ENCODE measurements at places on chromosomes 11 and 22. TPM values are rescaled to one million over a fixed set of nuclear protein-coding genes. Genes with fewer than 3 reads are reported as not detected.

- no peak for DNase-seq
Observed at GRCh38 chr11:58707767-58708166, 24.0 kb downstream of the GLYAT start.

Gene PRRG4
- total RNA-seq = 5.1 TPM

GRCh38 chr11:17154409-17155159 lies 53.2 kb downstream of the PIK3C2A start:
- DNase-seq = no peak

DNA sequence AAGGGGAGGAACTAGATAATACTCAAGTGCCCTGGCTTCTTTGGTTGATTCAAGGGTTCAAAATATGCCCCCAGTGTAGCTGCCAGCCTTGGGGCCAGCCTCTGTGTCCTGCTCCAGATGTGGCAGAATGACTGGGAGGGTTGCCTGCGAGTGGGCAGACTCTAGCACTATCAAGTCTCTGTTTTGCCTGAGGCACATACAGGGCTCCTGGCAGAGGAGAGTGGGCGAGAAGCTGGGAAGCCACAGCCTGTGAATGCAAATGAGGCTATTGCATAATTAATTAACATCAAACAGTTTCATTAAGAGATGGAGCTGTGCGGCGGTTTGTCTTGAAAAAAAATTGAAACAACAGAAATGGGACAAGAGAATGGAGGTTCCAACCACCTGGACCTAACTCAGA lies 50.8 kb downstream of the BUD13 start:
- DNase-seq = no peak

Gene LAYN
- total RNA-seq = 25.6 TPM

Gene COX8A
- 469 TPM for total RNA-seq

DNA sequence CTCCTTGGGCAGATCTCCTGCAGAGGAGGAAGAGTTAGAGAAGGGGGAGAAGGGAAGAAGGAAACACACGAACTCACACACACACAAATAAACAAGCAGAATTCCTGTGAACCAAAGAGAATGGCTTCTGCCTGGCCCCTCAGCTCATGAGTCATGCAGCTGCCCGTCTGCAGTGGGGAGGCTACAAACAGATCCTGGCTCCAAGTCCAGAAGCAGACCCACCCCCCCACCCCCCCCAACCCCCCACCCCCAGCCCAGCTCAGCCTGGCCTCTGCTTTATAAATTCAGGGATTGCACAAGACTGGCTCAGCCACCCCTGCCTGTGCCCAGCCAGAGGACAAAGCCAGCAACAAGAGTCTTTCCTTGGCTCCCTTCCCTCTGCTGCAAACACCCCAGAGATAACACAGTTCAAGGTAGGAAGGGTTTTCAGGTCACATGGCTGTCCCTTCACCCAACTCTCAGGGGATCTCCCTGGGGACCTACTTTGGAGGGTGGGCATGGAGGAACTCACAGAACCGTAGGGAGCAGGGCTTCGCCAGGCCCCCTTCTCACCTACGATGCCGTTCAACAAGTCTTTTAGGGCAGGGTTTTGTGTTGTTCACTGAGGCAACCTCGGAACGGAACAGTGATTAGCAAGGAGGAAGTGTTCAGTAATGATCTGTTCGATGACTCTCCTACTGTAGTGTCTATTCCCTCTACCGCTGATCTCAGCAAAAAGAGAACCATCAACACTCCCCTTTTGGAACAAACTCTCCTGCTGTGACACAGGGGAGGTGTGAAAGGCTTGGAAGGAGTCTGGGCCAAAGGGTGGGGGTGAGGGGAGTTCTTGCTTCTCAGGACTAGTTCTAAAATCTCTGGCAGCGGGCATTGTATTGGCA lies 35.5 kb downstream of the RPL27A start:
- no peak for DNase-seq

DNA sequence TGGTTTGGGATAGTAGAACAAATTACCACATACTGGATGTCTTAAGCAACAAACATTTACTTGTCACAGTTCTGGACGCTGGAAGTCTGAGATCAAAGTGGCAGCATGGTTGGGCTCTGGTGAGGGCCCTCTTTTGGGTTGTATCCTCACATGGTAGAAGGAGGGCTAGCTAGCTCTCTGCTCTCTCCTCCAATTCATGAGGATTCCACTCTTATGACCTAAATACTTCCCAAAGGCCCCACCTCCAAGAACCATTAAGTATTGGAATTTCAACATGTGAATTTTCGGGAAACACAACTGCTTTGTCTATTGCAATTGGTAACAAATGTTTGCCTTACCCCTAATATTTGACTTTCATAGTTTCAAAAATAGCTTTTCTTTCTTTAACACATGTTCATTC lies 52.6 kb downstream of the MUC15 start:
- DNase-seq = no peak

Gene SELENOH
- 78.0 TPM for total RNA-seq

GRCh38 chr11:48005136-48005535 lies 24.8 kb downstream of the PTPRJ start:
- DNase-seq = no peak

GRCh38 chr22:45064313-45065278 lies 54.8 kb upstream of the PHF21B start:
- DNase-seq = no peak

DNA sequence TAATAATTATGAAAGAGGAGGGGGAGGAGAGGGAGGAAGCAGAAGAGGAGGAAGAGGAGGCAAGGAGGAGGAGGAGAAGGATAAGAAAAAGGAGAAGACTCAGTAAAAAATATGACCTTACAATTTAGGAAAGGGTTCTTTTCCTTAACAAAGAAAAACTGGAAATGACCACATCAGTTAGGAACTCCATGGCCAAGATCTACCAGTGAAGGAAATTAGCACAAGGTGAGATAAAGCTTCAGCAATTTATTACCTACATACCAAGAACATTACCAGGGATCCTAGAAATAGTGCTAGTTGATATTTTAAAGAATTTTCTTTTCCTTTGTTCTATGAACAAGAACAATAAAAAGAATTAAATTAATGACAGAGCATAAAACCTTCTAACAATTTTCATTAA lies 172.7 kb downstream of the LRRC4C start:
- DNase-seq = no peak

Gene TRMT112
- 218 TPM for total RNA-seq
